Uterus (tissue), 4 donors: ENCODE measurements at places on chromosomes 4 and X. TPM values are rescaled to one million over a fixed set of nuclear protein-coding genes. Genes with fewer than 3 reads are reported as not detected.

DNA sequence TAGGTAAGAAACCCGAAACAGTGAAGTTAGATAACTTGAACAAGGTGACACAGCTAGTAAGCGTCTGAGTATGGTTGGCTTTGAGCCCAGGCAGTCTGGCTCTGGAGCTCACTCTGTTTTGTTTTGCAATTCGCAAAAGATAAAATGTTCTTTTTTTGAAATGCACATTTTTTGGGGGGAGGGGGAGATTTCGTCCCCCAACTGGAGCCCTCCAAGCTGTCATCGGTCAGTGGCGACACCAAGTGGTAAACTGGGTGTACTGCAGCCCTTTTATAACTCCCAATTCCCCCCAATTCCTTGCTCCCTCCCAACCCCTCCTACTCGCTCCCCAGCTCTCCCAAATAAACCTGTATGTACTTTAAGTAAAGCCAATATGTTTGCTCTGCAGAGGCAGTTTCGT is 2.8 kb upstream of the CLCN5 start:
- peak; percentile 77 for DNase-seq

- no peak for DNase-seq
Observed at GRCh38 chr4:151376540-151376939, 32.4 kb upstream of the FHIP1A start.

DNA sequence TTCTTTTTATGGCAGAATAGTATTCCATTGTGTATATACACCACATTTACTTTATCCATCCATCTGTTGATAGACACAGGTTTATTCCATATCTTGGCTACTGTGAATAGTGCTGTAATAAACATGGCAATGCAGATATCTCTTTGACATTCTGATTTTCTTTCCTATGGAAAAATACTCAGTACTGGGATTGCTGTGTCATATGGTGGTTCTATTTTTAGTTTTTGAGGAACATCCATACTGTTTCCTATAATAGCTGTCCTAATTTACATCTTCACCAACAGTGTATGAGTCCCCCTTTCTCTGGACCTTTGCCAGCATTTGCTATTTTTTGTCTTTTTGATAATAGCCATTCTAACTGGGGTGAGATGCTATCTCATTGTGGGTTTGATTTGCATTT is 73.5 kb downstream of the GPAT3 start:
- DNase-seq = no peak

GRCh38 chr4:5127556-5127955 is 76.3 kb downstream of the STK32B start:
- DNase-seq = no peak

- no peak for DNase-seq
Observed at GRCh38 chrX:142156567-142156966, 48.5 kb downstream of the MAGEC2 start.

GRCh38 chr4:168433571-168433970 is 46.7 kb downstream of the DDX60L start:
- DNase-seq = no peak

DNA sequence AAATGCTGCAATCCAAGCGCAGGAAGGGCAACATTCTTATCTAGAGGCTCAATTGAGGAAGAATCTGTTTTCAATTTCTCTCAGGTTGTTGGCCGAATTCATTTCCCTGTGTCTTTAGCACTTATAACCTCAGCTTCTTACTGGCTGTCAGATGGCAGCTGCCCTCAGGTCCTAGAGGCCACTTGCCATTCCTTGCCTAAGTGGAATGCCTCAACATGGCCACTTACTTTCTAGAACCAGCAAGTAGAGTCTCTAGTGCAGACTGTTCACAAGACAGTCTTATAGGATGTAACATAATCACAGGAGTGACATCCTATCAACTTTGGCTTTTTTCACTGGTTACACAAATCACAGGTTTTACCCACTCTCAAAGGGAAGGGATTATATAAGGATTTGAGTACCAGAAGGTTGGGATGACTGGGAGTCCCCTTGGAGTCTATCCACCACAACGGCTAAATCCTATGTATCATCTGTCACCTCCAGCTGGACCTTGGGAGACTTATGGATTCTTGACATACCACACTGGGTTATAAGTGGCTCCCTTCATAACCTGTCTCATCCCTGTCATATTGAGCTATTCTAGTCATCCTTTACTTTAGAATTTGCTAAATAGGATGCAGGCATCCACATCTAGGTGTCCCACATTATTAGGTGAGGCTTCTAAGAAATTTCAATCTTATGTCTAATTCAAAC is 297.9 kb upstream of the CTSO start:
- DNase-seq = no peak

- no peak for DNase-seq
Observed at GRCh38 chr4:185479507-185479971, 8.0 kb upstream of the CCDC110 start.

DNA sequence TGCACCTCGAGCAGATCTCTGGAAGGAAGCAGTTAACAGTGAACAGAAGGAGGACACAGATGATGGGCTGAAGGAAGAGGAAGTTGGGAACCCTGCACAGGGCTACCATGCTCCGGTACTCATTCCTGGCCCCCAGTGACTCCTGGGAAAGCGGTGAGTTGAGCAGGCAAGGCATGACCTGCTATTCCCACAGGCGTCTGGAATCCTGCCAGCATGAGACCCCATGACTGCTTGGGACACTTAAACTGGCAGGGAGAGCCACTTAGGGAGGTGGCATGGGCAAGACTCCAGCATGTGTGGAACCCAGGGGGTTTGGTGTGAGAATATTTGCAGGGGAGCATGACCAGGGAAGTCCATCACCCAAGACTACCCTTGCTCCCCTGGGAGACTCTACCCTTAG is 1056.4 kb upstream of the POU3F4 start:
- no peak for DNase-seq

GRCh38 chr4:184513802-184514120 is 39.4 kb upstream of the IRF2 start:
- DNase-seq = no peak

DNA sequence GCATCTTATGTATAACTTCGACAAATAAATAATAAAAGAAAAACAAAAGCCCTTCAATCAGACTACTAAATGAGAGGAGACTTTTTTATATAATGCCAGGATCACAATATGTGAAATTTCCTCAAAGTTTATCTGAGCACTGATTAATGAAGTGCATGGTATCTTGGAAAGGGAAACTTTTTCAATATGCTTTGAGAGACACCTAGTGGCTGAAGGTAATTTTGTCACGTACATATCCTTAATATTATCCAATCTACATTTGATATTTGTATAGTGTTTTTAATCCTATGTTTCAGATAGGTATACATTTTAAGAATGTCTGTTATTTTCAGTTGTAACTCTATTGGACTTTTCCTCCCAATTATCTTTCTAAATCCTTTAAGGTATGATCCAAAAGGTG is 146.8 kb downstream of the KLHL4 start:
- no peak for DNase-seq

GRCh38 chrX:153465691-153466380 is 4.5 kb downstream of the HAUS7 start:
- DNase-seq = no peak

GRCh38 chr4:149885896-149886295 is 70.3 kb upstream of the IQCM start:
- no peak for DNase-seq

DNA sequence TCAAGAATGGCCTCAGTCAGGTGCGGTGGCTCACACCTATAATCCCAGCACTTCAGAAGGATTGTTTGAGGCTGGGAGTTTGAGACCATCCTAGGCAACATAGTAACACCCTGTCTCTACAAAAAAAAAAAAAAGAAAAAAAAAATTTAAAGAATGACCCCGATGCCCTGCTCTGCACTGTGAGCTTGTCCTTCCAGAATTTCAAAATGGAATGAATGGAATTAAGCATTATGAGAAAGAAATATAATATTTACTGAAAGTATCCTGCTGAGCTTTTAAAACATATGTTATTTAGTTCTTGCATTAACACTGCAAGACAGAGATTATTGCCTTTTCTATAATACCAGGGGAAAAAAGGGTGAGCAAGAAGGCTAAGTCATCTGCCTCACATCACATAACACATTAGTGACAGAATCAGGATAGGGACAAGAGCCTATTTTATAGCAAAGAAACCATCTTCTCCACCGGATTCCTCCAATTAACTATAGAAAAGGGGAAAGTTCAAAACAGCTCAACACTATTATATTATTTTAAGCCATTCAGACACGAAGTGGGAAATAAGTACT is 41.9 kb upstream of the GAB1 start:
- DNase-seq = no peak

DNA sequence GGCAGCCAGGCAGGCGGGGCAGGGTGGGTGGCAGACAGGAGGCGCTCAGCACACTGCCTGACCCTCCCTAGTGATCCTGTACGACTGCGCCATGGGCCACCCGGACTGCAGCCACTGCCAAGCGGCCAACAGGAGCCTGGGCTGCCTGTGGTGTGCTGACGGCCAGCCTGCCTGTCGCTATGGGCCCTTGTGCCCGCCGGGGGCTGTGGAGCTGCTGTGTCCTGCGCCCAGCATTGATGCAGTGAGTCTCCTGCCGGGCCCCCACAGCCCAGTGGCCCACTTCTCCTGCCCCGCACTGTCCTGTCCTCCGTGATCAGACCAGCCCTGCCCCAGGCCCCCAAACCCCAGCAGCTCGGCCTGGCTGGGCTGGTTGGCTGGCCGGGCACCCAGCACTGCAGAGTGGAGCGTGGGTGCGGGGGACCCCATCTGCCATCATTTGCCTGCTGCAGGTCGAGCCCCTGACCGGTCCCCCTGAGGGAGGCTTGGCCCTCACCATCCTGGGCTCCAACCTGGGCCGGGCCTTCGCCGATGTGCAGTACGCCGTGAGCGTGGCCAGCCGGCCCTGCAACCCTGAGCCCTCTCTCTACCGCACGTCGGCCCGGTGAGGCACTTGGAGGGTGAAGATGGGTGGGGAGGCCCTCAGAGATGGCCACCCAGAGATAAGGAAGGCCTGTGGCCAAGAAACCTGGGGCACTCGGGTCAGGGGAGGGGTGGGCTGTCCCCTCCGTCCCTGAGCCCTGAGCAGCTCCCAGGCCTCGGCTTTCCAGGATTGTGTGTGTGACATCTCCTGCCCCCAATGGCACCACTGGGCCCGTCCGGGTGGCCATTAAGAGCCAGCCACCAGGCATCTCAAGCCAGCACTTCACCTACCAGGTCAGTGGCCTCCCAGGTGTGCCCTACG is 7.6 kb downstream of the PLXNB3 start:
- DNase-seq = no peak

DNA sequence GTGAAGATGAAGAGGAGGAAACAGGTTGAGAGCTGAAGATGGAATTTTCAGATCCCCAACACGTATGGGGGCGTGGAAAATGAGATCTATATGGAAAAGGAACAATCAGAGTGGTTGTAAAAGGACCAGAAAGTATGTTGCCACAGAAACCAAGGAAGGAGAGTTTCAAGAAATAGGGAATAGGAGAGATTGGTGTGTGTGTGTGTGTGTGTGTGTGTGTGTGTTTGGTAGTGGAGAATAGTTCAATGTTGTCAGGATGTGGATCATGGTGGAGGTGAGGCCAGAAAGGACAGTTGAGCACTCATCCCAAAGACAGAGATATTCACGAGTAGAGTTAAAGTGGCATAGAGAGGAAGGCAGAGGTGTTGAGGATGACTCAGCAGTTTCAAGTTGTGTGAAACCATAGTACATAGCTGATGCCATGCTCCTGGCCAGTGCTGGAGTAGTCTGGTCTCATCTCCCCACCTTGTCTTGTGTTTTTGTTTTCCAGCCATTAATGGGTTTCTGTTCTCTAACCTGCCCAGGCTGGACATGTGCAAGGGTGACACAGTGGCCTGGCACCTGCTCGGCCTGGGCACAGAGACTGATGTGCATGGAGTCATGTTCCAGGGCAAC is 36.1 kb downstream of the HEPH start:
- no peak for DNase-seq

Gene YIPF7
- total RNA-seq = not detected

Gene NPY1R
- total RNA-seq = 10.4 TPM
